ENCODE measurements at places on chromosomes 2 and 18. TPM values are rescaled to one million over a fixed set of nuclear protein-coding genes. Genes with fewer than 3 reads are reported as not detected.

The LIMS3 gene
- total RNA-seq = 6.4 TPM

The MAP2 gene
- 6.5 TPM for total RNA-seq

The CD8A gene
- 0.81 TPM for total RNA-seq

- no peak for DNase-seq
These were observed 65.5 kb downstream of the SPP2 start for GRCh38 chr2:234116010-234116409.

DNA sequence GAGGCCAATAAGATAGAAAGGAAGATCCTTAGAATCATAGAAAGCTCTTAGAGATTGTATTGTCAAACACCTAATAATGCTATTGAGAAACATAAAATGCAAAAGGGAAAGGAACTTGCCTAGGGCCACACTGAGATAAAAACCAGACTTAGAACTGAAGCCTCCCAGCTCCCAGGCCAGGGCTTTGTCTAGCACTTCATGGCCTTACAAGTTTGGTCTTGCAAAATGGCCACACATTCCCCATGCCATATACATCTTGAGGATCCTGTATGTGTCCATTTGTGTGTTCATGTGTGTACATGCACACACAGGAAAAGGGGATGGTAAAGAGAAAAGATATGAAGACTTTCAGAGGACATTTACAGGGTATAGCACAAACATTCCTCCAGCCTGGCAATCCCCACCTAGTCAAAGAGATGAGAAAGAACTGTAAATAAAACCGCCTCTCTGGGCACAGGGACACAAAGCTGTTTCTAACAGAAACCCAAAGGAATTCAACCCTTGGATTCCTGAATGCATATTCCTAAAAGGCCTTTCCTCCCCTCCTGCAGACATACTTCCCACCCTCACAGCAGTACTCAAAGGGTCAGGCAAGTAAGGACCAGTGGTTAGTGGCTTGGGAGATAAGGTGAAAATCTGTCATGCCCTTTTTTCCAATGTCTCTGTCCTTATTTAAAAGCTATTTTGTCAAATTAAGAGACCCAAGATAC lies 99.7 kb upstream of the KLHL29 start:
- no peak for DNase-seq

DNA sequence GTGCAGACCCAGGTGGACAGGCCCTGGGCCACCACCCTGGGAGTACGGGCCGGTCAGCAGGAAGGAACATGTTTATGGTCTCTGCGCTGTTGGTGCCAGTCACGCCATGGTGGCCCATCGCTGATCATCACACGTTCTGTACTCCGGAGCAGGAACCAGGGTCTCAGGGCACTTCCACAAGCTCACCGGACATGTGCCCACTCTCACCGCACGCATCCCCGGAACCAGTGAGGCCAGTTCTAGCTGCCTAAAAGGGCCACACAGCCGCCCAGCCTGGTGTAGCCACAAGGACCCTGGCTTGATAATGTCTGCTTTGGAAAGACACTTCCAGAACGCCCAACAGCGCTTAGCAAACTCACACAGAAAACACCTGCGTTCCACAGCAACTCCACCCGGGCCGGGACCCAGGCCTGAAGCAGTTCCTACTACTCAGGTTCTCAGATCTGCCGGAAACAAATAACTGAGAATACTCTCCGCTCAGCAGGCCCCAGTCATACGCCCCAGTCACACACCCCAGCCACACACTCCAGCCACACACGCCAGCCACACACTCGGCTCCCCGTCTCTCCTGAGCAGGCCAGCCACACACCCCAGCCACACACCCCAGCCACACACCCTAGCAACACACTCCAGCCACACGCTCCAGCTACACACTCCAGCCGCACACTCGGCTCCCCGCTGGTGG lies 123.3 kb downstream of the HDAC4 start:
- DNase-seq = no peak

Measured in psoas muscle (tissue), 8 donors.